HepG2 (cell line): ENCODE measurements at places on chromosomes 7 and 10.
A peak's percentile ranks its signal among the peaks of the same experiment; 100 is the strongest.

DNA sequence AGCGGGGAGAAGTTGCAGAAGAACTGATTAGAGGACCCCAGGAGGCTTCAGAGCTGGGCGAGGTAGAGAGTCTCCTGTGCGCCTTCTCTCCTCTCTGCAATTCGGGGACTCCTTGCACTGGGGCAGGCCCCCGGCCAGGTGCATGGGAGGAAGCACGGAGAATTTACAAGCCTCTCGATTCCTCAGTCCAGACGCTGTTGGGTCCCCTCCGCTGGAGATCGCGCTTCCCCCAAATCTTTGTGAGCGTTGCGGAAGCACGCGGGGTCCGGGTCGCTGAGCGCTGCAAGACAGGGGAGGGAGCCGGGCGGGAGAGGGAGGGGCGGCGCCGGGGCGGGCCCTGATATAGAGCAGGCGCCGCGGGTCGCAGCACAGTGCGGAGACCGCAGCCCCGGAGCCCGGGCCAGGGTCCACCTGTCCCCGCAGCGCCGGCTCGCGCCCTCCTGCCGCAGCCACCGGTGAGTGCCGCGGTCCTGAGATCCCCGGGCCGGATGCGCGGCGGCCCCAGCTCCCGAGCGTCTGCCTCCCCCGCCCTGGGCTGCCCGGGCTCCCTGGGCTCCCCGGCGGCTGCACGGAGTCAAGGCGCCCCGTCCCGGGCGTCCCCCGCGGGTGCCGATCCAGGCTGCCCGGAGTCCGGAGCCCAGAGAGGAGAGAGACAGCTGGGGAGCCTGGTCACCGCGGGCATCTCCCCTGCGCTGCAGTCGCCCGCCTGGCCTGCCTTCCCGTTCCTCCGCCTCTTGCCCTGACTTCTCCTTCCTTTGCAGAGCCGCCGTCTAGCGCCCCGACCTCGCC is at the start of gene PLAU:
TSS of gene PLAU (plus strand) at position 369 of the 789 bp plus-strand sequence. CDS start 424 bp downstream, outside the sequence.
- no peak for DNase-seq

- DNase-seq: no peak
Measured at GRCh38 chr7:27374958-27375841, 132.6 kb downstream of the EVX1 start.

DNA sequence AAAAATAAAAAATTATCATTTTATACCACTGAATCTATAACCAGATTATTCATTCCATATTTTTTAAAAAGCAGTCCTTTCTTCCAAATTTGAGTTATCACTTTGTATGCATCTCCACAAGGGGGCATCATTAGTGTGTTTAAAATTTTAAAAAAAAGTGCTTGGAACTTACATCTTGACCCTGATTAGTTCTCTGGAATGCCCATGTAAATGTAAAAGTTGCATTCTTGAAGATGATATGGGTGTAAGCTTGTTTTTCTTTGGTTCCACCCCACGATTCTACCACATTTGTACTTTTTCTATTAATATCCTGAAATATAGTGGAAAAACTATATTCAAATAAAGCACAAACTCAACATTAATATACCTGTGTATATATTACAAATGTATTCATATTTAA is 144.9 kb downstream of the ELAPOR2 start:
- peak; percentile 10 for DNase-seq

DNA sequence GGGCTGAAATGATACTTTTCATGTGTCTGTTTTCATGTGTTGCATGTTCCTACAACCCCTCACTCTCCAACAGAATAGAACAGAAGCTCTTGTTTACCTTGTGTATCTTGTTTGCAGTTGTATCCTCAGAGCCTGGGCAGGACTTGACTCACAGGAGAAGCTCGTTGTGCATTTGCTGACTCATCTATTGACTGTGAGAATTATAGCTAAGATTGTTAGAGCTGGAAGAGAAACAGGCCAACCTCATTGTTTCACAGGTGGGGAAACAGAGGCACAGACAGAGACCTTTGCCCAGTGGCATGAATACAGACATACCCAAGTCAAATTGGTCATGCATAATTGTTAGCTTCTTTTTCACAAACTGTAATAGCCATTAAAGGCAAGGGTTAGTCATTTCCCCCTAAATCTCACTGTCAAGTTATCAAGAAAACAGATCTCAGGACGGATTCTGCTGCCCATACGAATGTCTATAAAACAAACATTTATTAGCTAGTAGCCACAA is 4.6 kb upstream of the TSPAN15 start:
- DNase-seq: peak; percentile 81

GRCh38 chr10:95441547-95441923 is 119.6 kb downstream of the SORBS1 start:
- DNase-seq: no peak

- DNase-seq: peak; percentile 98
Measured at GRCh38 chr10:3852147-3852904, 67.3 kb upstream of the KLF6 start.

DNA sequence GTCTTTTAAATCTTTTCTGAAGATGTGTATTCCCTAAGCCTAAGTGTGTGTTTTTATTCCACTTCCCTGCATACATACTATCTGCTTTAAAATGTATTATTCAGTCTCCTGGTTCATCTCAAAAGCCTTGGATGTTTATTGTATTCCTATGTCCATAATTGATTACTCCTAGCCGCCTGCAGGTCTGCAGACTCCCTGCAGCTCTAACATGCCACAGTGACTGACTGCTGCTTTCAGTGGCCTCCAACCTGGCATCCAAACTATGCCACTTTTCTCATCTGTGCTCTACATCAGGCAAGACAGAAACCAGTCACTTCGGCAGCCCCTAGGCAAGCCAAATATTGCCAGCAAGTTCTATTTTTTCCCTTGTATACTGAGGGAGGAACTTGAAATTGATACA is 81.7 kb downstream of the ABCA13 start:
- no peak for DNase-seq

GRCh38 chr10:69757553-69758309 is 44.0 kb upstream of the COL13A1 start:
- no peak for DNase-seq

- no peak for DNase-seq
Measured at GRCh38 chr10:62818426-62819011, 2.4 kb upstream of the EGR2 start.

DNA sequence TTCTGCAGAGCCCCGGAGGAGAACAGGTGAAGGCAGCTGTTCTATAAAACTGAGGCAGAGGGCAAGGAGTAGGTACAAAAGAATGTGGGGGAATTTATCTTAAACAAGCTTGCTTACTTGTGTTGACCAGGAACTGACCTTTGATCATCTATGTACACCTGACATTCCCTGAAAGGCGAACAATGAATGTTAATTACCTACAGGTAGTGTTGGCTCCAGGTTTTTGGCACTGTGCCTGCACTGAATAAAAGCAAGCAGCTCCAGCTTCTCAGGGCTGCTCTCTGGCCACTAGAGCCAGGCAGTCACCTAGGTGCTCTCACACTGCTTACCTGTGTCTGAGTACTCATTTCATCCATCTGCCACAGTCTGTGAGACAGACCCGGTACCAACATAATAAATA is 87.0 kb downstream of the RAPGEF5 start:
- DNase-seq: peak; percentile 45

GRCh38 chr10:79361726-79362397 is 14.6 kb downstream of the PPIF start:
- no peak for DNase-seq

DNA sequence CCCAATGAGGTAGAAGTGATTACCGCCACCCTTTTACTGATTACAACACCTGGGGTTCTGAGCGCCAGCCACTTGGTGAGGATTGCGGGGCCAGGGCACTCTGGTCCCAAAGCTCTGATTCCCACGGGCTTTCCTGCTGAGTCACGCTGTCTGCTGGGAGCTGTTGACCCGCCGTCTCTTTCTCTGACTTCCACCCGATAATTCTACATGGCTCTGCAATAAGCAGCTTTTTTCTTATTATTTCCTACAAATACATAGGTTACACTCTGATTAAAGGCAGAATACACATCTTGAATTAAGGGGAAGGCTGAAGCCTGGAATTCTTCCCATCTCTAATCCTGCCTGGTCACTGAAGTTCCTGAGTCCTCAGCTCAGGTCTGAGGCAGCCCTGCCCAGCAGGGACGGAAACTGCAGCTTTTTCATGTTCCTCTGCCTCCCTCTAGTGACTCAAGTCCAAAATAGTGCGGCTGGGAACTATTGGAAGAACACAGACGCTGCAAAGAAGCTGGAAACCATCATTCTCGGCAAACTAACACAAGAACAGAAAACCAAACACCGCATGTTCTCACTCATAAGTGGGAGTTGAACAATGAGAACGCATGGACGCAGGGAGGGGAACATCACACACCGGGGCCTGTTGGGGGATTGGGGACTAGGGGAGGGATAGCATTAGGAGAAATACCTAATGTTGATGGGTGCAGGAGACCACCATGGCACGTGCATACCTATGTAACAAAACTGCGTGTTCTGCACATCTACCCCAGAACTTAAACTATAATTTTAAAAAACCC is 178.3 kb downstream of the PRKCQ start:
- DNase-seq: peak; percentile 83

DNA sequence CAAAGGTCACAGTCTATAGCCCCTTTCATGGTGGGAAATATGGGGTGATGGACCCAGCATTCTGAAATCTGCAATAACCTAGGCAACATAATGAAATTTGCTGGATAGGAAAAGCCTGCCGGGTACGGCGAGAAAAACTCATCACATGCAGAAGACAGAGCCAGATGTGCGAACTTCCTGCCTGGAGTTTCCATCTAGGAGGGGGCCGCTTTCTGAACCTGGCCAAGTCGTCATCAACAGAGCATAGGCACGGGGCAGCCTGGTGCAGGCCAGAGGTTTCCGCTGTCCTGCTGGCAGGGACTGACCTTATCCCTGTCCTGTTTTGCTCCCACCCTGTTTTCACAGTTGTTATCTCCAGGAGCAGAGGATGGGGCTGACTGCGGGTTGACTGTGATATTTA is 27.4 kb downstream of the CCDC3 start:
- DNase-seq: no peak

GRCh38 chr7:114823290-114823689 is 98.6 kb upstream of the MDFIC start:
- DNase-seq: no peak

GRCh38 chr7:135248546-135248945 is 14.9 kb downstream of the STRA8 start:
- DNase-seq: no peak

DNA sequence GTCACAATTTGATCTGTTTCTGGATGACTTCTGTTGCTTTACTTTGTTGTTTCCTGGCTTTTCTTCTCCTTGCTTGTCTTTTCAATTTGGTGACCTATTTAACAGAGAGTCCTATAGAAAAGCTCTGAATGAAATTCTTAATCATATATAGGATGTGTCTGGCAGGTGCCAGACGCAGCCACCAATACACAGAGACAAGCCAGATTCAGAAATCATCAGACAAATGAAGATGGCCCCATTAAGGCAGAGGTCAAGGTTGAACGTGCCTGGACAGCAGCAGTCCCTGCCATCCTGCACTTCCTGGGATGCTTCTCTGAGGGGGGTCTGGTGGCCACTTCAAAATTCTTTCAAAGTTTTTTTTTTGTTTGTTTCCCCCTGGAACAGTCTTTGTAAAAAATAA is 846.7 kb upstream of the COBL start:
- DNase-seq: no peak

DNA sequence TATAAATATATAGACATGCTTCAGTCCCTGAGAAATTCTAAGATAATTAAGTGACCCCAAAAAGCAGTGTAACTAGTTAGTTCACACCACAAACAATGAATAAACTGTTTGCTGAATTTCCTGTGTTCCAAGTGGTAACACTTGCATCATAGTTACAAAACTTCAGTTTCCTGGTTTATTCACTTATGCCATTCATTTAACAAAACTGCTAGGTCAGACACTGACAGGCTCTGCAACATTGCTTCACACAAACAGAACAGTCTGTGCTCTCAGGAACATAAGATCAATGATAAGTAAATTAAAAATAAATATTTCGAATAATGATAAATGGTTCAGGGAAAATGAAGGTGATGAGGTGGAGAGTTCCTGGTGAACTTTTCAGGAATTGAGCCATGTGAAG is 133.3 kb upstream of the NAMPT start:
- no peak for DNase-seq

DNA sequence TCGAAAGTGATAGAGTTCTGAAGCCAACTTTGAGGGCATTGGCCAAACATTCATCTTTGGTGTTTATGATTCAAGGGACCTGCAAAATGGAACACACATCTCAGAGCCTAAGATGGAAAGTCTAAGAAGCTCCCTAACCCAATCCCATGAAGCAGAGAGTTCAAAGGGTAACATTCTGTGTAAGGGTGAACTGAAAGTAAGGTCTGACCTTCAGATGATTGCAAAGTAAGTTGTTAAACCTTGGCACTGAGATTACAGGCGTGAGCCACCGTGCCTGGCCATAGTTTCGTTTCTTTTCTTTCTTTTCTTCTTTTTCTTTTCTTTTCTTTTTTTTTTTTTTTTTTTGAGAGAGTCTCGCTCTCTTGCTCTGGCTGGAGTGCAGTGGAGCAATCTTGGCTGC is 2.2 kb downstream of the ZNF212 start:
- DNase-seq: no peak

GRCh38 chr10:106971411-106971831 is 193.1 kb downstream of the SORCS1 start:
- no peak for DNase-seq

DNA sequence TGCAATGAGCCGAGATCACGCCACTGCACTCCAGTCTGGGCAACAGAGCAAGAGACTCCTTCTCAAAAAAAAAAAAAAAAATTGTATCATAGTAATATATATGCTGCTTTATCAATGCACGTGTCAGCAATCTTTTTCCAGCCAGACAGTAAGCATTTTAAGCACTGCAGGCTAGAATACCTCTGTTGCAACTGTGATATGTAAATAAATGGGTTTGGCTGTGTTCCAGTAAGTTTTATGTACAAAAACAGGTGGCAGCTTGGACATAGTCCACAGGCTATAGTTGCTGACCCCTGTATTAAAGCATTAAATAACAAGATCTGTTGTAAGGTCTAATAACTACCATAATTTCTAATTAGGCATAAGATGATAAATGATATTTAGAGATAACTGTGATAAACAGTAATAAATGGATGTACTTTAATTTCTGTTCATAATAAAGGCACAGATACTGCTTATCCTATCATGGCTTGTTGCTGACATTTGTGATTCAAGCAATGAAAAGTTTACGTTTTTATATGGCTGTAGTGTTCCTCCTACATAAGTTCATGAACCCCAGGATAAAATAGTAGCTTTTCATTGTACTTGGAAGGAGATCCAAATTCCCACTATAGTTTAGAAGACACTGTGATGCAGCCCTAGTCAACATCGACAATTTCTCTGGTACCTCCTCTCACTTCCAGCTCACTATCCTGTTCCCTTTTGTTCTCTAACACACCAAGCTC is 161.4 kb downstream of the ELMO1 start:
- DNase-seq: no peak

- no peak for DNase-seq
Measured at GRCh38 chr10:72318418-72319262, 36.1 kb downstream of the DNAJB12 start.

DNA sequence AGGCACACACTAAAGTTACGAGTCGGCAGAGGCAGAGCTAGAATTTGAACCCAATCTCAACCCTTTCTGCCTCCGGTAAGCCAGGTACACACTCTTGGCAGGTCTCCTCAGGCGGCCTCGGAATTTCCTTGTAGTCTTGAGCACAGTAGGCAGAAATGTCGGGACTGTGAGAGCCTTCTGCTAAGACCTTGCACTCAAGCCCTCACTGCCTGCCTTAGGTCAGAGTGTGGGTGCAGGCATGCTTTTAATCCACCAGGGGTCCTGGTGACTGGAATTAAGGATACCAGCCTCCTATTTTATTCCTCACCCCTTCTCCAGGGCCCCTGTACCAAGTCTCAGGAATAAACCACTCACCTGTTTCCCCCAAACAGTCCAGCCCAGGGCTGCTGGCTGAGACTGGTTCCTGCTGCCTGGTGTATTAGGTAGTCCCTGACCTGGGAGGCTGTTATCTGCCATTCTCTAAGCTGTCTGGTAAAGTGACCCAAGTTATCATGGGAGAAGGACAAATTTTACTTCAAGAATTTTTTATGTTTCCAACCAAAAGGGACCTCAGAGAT is 855 bp downstream of the ATP6V1F start:
- peak; percentile 65 for DNase-seq
